Fibroblast of skin of back (primary cell): ENCODE measurements at places on chromosomes 6 and 20.

DNA sequence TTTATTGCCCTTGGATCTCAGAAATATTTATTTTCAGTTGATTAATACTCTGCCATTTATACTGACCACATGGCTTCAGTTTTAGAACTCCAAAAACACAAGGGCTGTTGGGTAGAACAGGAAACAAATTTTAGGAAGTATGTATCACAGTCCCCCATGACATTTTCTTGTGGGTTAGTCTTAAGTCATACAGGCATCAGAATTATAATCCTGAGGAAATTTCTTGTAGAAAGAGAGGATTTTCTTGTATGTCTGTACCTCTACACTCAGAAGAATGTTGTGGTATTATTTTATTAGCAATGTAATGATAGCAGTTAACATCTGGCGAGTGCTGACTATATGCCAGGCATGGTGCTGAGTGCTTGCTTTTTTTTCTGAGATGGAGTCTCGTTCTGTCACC lies 302.9 kb downstream of the CLIC5 start:
- peak; percentile 48 for DNase-seq

DNA sequence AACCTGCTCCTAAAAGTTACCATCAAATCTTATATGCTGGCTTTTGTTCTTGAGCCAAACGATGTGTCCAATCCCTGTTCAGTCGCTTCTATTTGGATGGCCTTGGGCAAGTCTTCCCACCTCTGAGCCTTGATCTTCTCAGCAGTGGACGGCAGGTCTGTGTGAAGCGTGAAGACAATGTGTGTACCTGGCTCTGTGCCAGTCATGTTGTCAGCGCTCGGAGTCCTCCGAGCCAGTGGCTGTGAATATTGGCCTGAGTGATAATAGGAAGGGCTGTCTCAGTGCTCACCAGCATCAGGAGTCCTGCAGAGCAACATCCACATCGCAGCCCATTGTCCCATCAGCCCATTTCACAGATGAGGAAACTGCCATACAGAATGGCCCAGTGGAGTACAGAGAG lies 219.0 kb downstream of the CDC5L start:
- no peak for DNase-seq

GRCh38 chr6:93974332-93974731 lies 555.0 kb upstream of the EPHA7 start:
- no peak for DNase-seq

DNA sequence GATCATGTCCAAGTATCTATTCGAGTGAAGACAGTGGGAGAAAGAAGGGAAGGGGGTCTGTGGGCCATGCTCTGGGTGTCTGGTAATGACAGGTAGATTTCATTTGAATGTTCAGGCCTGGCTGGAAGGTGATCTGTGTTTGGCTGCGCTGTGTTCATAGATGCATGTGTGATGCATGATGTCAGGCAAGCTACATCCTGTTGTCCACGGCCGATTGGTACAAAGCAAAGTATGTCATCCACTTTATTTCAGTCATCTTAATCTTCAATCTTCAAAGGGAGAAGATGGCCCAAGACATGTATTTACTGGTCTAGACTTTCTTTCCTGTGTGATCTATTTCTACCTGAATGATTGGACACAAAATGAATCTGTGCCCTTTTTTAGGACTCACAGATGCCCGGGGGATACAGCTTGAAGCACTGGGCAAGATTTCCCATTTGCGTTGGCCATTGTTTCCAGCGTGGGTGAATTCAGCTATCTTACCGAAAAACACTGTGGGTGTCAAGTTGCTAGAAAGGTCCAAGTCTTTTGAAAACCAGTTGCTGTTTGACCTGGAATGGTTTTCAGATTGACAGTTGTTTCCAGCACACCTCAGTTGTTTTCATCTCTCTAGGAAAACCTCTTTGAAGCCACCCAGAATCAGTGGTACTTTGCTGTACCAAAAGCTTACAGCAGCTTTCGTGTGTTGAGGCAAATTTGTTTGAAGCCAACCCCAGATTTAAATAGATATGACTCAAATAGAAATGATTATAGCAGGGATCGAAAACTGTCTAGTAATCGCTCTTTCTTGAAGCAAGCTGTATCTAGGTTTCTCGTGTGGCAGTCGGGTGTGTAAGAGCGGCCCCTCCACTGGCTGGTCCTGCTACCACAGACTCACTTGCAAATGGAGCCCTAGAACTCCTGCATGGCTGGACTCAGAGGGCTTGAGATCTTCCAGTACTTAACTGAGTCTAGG lies 27.2 kb downstream of the DUSP22 start:
- DNase-seq: no peak

GRCh38 chr6:66032626-66033025 lies 325.6 kb upstream of the EYS start:
- DNase-seq: no peak

GRCh38 chr20:55597526-55597925 lies 407.8 kb downstream of the CBLN4 start:
- peak; percentile 76 for DNase-seq

GRCh38 chr20:22819112-22819511 lies 216.0 kb upstream of the SSTR4 start:
- no peak for DNase-seq

- DNase-seq: no peak
Measured at GRCh38 chr6:83354747-83355146, 76.1 kb downstream of the ME1 start.

- no peak for DNase-seq
Measured at GRCh38 chr6:140271759-140272377, 897.4 kb upstream of the CITED2 start.

- DNase-seq: no peak
Measured at GRCh38 chr6:118203545-118203944, 296.5 kb downstream of the SLC35F1 start.

GRCh38 chr20:61661025-61661424 lies 404.7 kb downstream of the TAF4 start:
- DNase-seq: no peak

GRCh38 chr6:98985391-98985790 lies 37.6 kb upstream of the FBXL4 start:
- no peak for DNase-seq

DNA sequence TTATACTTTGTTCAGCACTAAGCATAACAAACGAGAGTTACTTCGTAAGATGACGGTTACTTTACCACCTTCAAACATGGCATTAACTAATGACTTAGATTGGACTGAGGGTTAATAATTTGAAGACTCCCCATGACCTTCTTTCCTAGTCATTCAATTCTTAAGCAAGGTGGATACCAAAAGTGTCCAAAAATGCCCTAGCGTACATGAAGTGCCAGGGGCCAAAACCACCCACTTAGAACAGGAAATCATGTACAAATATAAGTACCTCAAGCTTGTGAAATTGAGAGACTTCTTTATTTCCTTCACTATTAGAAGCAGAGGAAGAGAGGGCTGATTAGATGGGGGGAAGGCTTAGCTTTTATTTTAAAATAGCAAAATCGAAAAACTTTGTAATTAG lies 166.4 kb downstream of the ATXN1 start:
- no peak for DNase-seq

DNA sequence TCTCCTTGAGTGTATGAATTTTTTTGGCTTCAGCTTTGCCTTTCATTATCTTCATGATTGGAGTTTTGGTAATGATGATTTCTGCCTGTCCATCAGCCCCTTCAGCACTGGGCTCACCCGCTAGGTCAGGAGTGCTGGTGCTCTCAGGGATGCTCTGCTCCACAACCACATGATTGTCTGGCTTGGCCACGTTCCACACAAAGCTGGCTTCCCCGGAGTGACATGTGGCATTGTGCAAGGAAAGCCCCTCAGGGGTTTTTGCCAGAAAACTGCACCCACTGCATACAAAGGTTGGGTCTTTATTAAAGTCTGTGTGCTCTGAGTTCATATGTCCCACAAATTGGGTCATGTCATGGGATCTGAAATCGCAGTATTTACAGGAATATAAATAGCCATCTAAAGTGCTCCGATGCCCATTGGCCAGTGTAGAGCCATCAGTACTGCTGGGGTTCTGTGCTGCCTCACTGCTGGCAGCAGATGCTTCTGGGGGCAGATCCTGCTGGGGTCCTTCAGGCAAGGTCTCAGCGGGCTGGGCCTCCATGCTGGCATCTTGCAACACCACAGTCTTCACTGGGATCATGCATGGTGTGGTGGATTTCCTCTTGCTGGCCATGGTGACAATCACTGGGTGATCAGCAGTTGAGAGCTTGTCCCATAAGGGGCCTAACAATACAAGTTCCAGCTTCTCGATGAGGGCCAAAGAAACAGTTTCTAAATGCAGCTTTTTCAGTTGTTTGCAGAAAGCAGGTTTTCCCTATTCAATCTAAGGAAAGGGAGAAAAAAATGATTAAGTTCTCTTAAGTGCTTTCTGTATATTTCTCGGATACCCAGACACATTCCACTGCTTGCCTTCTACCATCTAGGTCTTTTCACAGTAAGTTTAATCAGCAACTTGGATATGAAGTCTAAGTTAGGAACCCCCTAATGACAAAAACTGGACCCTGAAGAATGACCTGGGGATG lies 67.2 kb downstream of the PLCG1 start:
- no peak for DNase-seq

GRCh38 chr20:37334450-37334849 lies 11.5 kb upstream of the SRC start:
- no peak for DNase-seq

DNA sequence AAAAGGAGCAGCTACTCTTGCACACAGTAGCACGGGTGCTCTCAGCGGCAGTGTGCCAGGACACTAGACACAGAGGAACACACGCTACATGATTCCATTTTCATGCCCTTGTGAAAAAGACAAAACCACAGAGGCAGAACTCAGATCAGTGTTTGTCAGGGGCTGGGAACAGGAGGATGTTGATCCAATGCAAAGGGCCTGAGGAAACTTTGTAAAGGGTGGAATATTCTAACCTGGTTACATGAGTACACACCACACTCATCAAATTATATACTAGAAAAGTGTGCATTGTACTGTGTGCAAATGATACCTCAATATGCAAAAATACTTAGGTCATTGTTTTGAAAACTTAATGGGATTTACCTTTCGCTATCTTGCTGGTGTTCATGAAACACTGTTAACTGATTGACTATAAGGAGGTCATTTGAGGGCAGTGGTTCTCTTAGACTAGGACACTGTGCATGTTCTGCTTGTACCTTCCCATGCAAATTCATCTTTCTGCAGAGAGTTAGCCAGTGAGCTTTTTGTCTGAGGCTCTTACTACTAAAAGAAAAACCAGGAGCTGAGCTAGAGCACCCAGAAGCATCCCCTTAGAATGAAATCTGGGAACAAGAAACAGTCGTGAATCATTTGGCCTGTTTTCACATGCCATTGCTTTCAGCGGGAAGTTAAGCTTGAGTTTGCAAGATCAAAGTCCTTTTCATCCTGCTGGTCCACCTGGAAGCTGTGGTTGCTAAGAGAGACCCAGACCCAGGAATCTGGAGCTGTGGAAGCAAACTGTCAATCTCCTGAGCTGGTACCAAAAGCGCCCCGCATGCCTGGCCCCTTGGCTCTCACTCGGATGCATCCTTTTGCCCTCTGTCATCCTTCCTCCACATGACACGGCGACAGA lies 204.8 kb downstream of the TTLL2 start:
- DNase-seq: no peak

- DNase-seq: no peak
Measured at GRCh38 chr6:169845426-169846285, 94.2 kb downstream of the ERMARD start.

GRCh38 chr20:38424401-38424800 lies 10.7 kb downstream of the SNHG17 start:
- no peak for DNase-seq

DNA sequence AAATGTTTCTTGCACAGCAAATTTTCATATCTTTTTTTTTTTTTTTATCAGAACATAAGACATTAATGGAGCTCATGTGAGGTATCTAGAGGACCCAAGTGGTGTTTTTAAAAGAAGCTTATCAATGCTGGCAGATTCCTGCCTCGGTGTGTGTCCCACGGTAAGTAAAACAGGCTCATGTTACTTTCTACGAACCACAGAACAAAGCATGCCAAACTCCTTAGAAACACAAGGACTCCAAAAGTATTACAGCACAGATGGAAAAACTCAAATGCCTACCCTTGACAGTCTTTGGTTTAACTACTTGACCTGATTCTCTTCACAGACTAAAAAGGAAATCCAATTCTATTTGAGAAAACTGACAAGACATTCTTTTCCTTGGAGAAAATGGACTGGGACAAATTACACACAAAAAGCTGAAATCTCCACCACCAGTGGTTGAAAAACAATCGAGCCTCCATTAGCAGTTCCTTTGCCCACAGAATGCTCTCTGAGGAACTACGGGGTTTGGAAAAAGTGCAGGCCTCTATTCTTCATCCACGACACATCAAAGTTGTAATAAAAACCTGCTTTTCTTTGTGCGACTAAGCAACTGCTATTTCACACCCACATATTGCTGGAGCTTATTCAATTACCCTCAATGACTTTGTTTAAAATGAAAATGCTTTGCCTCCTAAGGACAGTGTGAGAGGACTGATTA lies 5.4 kb downstream of the METTL24 start:
- DNase-seq: no peak

DNA sequence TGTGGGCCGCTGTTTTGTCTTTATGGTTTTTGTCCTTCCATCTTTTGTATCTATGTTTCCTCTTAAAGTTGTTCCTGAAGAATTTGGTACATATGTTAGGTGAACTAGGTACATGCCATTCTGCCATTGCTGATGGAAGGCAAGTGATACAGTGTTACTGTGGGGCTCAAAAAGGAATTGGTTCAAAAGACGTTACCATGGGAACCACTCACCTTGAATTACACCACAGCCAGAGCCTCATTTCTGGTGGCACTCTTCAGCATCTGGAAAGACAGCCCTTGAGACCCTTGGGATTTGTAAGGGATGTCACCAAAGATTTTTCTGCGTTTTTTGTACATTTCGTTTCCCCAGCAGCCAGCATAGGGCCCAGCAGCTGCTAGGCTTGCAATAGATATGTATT lies 31.9 kb downstream of the TMEM181 start:
- DNase-seq: no peak

DNA sequence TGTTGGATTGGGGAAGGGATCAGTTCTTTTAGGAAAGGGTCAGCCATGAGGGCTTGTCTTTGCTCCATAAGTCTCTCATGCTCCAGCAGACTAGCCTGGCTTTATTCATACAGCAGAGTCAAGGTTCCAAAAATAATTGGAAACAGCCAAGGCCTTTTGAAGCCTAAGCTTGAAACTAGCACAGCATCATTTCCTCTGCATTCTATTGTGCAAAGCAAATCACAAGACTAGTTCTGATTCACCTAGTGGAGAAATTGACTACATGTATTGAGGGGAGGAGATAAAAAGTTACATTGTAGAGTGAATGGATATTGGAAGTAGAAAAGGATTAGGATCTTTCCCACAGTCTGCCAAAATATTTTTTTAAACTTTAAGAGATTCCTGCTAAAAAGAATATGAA lies 159.3 kb upstream of the PLCB4 start:
- DNase-seq: no peak

- peak; percentile 19 for DNase-seq
Measured at GRCh38 chr6:87357479-87358196, 13.0 kb downstream of the C6orf163 start.
